NCI-H1105 (cell line): ENCODE measurements at places on chromosomes 2 and 18.

GRCh38 chr2:64904413-64905329 is 84.5 kb upstream of the SLC1A4 start:
- no peak for DNase-seq

DNA sequence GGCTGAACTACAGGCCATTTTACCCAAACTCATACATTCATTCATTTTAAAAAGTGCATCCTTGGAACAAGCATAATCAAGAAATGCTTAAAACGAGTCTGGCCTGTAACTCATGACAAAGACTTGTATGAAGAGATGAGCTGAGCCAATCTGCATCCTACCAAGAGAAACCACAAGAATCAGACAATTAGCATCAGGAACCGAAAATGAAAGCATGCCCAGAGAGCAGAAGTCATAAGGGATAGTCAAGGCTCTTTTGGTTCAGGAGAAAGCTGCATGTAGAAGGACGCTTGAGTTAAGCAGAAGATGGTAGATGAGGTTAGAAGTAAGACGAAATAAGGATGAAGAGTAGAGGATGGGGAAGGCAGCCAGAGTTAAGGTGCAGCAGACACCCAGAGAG is 137.0 kb upstream of the CTNNA2 start:
- DNase-seq = no peak

GRCh38 chr2:105239924-105240323 is 1.6 kb upstream of the GPR45 start:
- DNase-seq = no peak

- DNase-seq = no peak
These were observed 16.6 kb upstream of the E2F6 start for GRCh38 chr2:11482473-11483035.

GRCh38 chr18:46398625-46399024 is 258.4 kb downstream of the LOXHD1 start:
- DNase-seq = no peak

DNA sequence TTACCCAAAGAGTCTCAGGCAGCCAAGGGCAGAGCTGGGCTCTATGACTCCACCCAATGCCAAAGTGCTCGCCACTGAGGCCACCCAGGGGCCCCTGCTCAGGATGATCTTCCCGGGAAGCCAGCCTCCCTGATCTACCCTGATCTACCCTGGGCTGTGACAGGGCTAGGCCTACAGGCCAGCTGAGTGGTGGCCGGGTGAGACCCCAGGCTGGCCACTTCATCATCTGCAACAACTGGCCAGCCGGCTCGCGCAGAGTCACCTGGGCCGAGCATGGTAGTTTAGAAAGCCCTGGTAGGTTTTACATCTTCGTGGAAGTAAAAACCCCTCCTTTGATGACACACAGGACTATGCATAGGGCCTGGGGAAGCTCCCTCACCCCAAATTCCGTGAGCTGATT is 276.3 kb downstream of the NDUFA10 start:
- no peak for DNase-seq

DNA sequence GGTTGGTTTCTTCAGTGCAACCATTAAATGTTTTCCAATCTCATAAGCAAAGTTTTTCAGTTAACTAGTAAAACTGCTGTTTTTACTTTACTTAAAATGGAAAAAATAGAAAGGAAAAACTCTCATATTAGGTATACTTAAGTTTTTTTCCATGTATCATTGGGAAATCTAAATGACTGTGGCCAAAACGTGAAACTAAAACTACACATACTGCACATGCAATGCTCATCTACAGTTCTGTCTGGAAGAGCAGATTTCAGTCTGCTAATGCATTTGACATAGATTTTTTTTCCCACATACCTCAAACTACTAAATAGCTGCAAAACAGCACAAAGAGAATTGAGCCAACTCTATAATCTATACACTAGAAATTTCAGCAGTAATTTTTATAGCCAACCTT is 62.6 kb downstream of the COL5A2 start:
- DNase-seq = no peak

GRCh38 chr2:28665041-28665704 is 86.5 kb upstream of the PPP1CB start:
- DNase-seq = no peak

DNA sequence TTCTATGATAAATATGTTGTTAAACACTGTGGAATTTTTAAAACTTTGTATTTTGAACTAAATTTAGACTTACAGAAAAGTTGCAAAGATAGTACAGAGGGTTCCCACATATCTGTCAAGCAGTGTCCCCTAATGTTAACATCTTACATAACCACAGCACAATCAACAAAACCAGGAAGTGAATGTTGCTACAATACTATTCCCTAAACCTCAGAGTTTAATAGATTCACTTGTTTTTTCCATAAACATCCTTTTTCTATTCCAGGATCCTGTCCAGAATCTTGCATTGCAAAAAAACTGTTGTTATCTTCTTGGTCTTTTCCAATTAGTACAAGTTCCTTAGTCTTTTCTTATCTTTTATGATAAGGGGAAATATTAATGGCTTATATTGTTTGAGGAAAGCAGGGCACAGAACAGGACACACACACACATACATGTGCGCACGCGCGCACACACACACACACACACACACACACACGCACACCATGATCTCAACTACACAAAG is 251.1 kb upstream of the TRIB2 start:
- no peak for DNase-seq

- no peak for DNase-seq
These were observed 167.9 kb upstream of the NXPH2 start for GRCh38 chr2:138948070-138948539.

GRCh38 chr2:171323971-171324528 is 109.7 kb downstream of the METTL8 start:
- DNase-seq = no peak

GRCh38 chr2:24269265-24269664 is 91.1 kb downstream of the ITSN2 start:
- DNase-seq = no peak

DNA sequence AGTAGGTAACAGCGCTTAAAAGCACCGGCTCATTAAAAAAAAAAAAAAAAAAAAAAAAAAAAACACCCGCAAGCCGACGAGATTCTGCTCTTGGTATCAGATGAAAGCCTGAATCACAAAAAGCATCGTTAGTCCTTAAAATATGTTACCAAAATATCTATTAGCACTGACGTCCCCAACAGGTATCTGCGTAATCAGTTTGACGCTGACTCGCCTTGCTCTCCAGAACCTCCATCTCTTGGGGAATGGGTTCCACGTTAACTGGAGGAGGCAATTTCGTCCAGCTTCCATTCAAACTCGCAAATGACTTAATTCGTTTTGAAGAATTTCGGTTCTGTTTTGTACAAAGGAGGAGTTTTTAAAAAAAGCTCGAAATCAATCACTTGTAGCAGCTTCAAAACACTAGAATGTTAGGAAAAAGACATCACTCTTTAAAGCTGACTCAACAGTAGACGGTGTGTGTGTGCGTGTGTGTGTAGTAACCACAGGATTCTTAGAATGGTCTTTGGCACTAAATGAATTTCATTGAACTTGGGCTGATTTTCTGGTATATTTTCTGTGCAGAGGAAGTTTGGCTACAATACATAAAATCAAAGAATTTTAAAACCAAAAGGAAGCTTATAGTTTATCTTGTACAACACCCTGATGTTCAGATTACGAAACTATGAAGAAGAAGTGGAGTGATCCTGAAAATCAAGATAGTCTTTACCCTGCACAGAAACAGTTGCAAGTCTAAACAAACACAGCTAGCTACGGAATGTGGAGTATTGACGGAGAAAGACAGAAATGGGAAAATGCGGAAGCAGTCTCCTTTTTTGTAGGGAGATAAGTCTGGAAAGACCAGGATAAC is 1.1 kb upstream of the PGAP1 start:
- DNase-seq = peak; percentile 35

GRCh38 chr2:128765811-128766210 is 447.1 kb upstream of the HS6ST1 start:
- DNase-seq = no peak

- no peak for DNase-seq
These were observed 13.6 kb upstream of the IL1RN start for GRCh38 chr2:113113807-113114206.

- peak; percentile 15 for DNase-seq
These were observed 489.3 kb upstream of the CDH2 start for GRCh38 chr18:28666216-28666615.

- DNase-seq = peak; percentile 60
These were observed 4.0 kb upstream of the WNT10A start for GRCh38 chr2:218876562-218877219.

GRCh38 chr2:218990612-218991011 is 2.6 kb downstream of the CRYBA2 start:
- DNase-seq = no peak

- DNase-seq = no peak
These were observed 200.6 kb downstream of the RND3 start for GRCh38 chr2:150286730-150287362.

GRCh38 chr2:39304200-39304599 is 60.4 kb upstream of the CDKL4 start:
- no peak for DNase-seq

- no peak for DNase-seq
These were observed 12.3 kb upstream of the STK17B start for GRCh38 chr2:196183528-196184231.

DNA sequence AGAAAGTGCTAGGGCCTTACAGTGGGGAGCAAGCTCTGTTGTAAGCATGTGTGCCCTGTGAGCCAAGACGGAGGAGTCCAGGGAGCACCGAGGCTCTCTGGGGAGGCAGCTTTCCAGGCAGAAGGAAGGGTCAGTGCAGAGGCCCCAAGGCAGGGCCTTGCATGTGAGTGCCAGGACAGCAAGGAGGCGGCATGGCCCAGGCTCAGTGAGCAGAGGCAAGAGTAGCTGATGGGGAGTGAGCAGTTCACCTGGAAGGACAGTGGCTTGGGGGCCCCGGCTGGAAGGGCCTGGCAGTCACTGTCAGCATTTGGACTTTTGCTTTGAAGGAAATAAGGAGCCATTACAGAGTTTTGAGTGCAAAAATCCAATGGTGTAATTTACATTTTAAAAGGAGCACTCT is 223.8 kb upstream of the RAB12 start:
- DNase-seq = no peak

GRCh38 chr2:70616168-70616694 is 62.6 kb upstream of the TGFA start:
- DNase-seq = no peak

- no peak for DNase-seq
These were observed 264.7 kb downstream of the CYP26B1 start for GRCh38 chr2:71882949-71883472.

DNA sequence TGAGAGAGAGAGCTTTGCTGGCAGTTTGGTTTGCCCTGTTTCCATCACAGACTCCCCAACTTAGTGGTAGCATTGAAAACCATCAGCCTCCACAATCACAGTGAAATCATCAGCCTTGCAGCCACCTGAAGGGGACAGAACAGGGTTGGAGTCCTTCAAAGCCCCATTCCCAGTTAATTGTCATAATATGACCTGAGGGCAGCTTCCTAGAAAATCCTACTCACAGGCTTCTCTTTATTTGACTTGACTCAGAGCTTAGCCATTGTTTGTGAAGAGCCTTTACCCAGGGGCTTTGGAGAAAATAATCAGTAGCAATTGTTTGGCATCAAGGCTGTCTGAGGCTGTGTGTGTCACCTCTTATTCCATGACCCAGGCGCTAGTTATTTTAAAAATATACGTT is 308.7 kb downstream of the CBLN2 start:
- DNase-seq = peak; percentile 6

GRCh38 chr2:40034198-40034597 is 255.1 kb upstream of the THUMPD2 start:
- no peak for DNase-seq

DNA sequence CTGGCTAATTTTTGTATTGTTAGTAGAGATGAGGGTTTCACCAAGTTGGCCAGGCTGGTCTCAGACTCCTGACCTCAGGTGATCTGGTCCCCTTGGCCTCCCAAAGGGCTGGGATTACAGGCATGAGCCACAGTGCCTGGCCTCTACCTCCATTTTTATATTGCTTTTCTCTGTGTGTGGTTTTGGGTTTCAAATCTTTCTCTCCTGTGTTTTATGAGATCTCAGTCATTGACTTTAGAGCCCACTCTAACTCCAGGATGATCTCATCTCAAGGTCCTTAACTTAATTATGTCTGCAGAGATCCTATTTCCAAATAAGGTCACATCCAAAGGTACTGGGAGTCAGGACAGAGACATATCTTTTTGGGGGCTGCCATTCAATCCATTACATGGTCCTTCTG is 24.7 kb downstream of the ARL4C start:
- DNase-seq = no peak

DNA sequence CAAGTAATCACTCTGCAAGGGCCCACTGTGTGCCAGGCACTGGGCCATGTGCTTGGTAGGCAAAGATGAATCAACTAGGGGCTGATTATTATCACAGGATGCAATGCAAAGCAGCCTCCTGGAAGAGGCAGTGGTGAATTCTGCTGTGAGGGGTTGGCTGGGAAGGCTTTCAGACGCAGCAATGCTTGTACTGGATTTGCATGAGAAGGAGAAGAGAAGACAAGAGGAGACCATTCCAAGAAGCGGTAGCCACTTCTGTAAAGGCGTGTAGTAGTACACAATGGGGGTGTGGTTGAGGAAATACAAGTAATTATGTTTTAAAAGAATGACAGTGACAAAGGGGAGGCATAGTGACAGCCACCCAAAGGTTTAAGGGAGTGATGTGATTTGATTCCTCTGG is 502.7 kb downstream of the PLCL1 start:
- DNase-seq = no peak

- DNase-seq = no peak
These were observed 1.4 kb upstream of the SF3B6 start for GRCh38 chr2:24077535-24077877.

DNA sequence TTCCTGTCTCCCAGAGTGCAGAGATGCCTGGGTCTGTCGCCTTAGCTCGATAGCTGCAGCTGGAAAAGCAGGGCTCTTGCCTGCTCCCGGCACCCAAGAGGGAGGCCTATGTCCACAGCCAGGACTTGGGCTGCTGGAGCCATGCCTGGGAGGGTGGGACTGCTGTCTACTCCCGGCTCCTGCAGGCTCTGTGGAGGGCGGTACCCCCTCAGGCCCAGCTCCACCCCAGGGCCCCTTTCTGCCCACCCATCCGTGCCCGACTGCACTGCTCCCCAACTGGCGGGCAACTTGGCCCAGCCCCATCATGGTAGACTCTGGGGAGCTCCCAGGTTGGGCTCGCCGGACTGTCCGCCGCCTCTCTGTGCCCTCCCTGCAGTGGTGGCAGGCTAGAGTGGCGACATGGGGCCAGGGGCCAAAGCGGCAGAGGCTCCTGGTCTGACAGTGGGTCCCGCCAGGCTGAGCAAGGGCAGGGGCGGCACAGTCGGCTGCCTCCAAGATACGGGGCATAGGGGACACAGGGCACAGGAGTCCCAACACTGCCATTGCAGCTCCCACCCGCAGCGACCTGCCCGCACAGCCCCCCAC is 901.0 kb downstream of the CCDC85A start:
- DNase-seq = no peak
